HEK293T (cell line): ENCODE measurements at places on chromosomes 12 and 14.
A peak's percentile ranks its signal among the peaks of the same experiment; 100 is the strongest.

DNA sequence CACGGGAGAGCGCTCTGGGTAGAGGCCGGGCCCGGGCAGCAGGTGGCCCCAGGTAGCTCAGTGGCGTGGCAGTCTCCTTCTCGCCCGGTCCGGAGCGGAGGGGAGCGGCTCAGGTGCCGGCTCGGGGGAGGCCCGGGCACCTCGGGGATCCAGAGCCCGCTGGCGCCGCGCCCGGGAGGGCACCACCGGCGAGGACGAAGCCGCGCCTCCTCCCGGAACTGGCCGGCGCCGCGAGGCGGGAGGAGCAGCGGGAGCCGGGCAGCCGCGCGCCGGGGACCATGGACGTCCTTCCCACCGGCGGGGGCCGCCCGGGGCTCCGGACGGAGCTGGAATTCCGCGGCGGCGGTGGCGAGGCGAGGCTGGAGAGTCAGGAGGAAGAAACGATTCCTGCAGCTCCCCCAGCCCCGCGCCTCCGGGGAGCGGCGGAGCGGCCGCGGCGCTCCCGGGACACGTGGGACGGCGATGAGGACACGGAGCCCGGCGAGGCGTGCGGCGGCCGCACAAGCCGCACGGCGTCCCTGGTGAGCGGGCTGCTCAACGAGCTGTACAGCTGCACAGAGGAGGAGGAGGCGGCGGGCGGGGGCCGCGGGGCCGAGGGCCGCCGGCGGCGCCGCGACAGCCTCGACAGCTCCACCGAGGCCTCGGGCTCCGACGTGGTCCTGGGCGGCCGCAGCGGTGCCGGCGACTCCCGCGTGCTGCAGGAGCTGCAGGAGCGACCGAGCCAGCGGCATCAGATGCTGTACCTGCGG is 21.5 kb upstream of the GNS start:
- DNase-seq: peak; percentile 50

DNA sequence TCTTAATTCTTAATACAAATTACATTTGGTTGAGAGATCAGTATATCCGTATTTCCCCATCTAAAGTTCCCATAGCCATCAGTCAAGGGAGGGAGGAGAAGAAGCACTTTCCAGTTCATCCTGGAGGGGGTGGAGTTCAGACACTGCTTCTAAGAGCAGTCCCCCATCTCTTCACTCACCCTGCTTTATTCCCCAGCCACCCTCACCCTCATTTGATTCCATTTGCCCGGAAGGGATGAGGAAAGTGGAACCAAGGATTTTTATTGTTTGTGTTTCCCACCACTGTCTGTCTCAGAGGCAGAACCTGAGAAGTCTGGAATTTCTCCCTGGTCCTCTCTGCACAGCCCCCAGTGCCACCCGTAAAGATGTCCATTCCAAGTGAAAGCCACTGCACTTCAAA is 134.2 kb upstream of the HIF1A start:
- no peak for DNase-seq

GRCh38 chr14:99121319-99121875 is 150.6 kb downstream of the BCL11B start:
- DNase-seq: no peak

DNA sequence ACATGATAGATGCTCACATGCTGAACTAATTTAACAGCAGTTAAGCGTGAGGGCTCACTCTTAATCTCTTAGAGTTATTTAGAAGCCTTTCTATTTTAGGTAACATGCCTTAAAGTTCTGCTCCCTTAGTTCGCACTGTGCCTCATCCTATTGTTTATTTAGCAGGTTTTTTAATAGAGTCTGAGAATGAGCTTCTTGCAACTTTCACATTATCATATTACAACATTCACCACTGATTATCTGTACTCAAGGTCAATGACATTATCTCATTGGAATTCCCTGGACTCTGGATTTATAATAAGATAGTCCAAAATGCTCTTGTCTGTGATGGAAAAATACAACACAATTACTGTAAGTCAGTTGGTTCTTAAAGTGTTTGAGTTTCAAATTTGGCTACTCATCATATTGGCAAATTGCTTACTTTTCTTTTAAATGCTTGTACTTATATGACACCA is 183.6 kb upstream of the SLC38A2 start:
- DNase-seq: no peak

GRCh38 chr12:47268501-47269454 is 189.0 kb upstream of the AMIGO2 start:
- no peak for DNase-seq

DNA sequence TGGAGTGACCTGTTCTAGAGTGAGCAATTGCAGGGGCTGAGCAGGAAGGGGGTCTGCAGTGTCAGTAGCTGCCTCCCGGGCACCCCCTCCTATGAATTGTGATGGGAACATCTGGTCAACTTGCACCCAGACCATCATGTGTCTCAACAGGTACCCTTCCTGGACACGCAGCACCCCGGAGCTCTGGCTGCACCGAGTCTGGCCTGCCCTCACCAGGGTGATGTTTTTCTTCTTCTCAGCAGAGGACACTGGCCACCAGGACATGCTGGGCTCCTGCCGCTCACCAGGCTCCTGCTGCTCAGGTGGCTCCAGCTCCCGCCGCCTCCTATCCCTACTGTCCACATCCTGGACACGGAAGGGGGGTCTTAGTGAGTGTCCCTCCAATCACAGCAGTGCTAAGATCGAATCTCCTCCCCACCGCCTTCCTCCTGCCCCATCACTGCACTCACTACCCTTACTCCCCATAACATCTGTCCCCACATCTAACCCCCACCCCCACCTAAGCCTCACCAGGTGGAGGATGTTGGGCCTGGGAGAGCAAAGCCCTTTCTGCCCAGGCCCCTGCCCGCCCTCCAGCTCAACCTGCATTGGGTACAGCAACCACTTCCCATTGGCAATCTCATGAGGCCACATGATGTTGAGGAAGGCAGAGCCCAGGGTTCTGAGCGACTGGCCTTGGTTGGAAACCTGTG is 14.9 kb downstream of the ITGA7 start:
- DNase-seq: no peak

DNA sequence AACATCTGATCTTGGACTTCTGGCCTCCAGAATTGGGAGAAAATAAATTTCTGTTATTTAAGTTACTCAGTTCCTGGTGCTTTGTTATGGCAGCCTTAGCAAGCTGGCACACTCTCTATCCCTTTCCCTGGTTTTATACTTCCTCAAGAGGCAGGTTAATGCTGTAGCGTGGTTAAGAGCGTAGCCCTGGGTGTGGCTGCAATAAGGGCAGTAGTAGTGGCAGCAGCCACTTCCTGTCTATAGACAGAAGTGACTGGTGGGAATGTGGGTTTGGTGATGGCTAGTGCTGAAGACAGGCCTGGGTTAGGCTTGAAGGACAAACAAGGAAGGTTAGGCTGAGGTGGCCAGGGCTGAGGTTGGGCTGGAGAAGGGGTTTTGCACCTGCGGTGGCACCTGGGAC is 3.6 kb upstream of the LGALS3 start:
- no peak for DNase-seq

DNA sequence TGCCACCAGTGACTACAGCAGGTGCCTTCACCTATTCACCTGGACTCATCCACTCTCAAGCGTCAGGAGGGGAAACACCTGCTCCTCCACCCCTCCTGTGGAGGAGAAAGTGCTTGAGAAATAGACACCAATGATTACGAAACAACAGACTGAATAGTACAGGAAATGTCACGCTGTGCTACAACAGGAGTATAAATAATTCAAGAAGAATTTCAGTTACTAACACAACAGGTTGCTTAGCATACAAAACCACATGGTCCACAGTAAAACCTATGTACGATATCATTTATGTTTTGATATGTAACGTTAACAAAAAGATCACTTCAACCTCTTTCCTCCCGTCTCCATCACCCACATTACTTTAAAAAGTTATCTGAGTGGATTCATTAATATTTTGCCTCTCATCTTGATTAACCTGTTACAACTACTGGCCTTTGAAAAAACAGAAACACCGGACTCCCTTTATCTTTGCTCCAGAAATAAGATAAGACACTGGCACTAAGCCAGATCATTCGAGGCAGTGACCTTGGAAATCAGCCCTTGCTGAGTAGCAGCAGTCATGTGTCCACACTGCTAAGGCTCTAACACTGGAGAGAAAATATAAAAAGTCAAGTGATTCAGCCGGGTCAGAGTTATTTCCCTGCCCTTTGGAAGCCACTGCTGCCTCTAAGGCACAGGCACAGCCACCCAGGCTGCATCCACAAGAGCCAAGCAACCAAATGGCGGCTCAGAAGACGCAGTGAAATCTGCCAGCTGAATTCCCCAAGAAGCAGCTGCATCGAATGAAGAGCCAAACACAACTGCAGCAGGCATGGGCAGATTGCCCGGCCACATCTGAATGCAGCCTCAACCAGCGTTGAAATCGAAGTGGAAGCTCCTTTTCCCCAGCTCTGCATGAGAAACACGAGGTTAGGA is 40.9 kb downstream of the NT5DC3 start:
- DNase-seq: no peak

GRCh38 chr14:70213721-70214282 is 25.1 kb upstream of the SLC8A3 start:
- DNase-seq: no peak

DNA sequence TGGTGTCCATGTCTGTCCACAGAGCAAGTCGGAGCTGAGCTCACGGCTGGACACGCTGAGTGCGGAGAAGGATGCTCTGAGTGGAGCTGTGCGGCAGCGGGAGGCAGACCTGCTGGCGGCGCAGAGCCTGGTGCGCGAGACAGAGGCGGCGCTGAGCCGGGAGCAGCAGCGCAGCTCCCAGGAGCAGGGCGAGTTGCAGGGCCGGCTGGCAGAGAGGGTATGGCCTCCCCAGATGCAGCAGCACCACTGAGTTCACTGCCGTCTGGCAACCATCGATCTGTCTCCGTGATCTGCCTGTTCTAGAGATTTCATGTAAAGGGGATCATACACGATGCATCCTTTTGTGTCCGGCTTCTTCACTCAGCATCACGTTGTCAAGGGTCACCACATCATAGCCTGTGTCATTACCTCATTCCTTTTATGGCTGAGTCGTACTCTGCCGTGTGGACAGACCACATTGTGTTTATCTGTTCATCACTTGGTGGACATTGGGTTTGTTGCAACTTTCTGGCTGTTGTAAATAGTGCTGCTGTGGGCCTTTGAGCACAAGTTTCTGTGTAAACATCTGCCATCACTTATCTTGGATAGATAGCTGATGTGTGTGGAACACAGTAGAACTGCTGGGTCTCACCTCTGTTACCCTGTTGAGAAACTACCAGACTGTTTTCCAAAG is 21.9 kb downstream of the HIP1R start:
- no peak for DNase-seq

- no peak for DNase-seq
Measured at GRCh38 chr12:116734156-116734768, 3.6 kb downstream of the SPRING1 start.

GRCh38 chr14:91470216-91470615 is 39.9 kb downstream of the PPP4R3A start:
- no peak for DNase-seq

- DNase-seq: no peak
Measured at GRCh38 chr14:98957211-98958047, 314.6 kb downstream of the BCL11B start.

GRCh38 chr14:59656473-59656872 is 79.9 kb upstream of the CCDC175 start:
- no peak for DNase-seq

DNA sequence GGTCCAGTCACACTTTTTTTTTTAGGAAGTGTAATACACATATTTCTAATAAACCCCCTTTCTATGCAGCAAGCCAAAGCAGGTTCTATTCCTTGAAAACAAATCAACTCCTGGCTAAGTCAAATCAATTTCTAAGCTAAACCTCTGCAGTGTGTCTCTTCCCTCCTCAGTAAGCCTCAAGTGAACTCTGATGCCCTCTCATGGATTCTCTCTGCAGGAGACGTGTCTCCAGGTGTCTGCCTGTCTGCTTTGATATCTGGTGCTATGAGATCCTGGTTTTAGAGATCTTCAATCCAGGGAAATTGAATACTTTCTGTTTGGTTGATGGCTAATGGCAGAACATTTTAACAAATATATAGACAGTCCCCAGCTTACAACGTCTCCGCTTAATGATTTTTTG is 791.7 kb downstream of the AACS start:
- DNase-seq: no peak

DNA sequence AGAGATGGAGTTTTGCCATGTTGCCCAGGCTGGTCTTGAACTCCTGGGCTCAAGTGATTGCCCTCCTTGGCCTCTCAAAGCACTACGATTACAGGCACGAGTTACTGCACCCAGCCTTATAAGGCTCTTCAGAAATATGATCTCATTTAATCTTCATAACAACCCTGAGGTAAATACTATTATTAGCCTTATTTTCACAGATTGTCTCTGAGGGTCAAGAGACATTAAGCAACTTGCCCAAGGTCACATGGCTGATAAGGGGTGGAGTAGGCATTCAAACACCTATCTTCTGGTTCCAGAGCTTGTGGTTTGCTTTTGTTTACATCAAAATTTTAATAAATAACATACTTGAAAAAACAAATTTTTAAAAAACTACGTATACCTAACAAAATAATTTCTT is 5.1 kb downstream of the PRKAG1 start:
- no peak for DNase-seq

GRCh38 chr12:53603804-53604203 is 22.4 kb downstream of the ATF7 start:
- no peak for DNase-seq

- DNase-seq: no peak
Measured at GRCh38 chr14:69567563-69567962, 7.1 kb downstream of the CCDC177 start.

DNA sequence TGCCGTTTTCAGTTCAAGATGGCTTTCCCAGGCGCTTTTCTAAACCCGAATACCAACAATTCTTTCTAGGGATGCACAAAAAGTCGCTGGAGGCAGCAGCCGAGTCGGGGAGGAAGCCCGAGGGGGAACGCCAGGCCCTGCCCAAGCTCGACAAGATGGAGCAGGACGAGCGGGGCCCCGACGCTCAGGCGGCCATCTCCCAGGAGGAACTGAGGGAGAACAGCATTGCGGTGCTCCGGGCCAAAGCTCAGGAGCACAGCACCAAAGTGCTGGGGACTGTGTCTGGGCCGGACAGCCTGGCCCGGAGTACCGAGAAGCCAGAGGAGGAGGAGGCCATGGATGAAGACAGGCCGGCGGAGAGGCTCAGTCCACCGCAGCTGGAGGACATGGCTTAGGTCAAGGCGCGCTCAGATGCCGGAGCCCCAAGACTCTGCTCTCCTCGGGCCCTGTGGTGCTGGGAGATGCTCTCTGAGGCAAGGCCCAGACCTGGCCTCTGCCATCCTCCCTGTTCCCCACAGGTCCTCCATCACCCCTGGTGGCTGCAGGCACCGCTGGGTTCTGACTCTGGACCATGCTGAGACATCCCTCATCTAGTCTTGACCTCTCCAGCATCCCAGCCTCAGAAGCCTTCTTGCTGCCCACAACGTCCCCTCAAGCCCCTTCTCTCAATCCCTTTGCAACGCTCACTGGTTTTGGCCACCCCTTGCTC is 21.4 kb downstream of the VSX2 start:
- no peak for DNase-seq

DNA sequence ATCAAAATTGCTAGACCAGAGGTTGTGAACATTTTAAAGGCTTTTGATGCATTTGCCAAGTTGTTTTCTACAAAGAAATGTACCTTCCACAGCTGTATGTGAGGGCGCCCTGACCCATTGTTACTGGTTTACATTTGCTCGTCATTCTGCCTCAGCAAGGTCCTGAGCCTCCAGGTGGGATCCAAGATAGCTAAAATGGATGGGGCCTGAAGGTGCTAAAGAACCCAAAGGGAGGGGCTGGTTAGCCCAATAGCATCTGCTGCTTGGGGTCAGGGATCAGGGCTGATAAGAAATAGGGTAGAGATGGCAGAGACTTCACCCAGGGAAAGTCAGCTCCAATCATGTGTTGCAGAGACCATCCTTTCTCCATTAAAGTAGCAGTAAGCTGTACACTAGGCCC is 43.1 kb downstream of the GALNT16 start:
- no peak for DNase-seq
